ENCODE measurements at places on chromosomes 3 and 15. TPM values are rescaled to one million over a fixed set of nuclear protein-coding genes. Genes with fewer than 3 reads are reported as not detected.

DUT gene
- total RNA-seq = 527 TPM

BRK1 gene
- 107 TPM for total RNA-seq

ANKUB1 gene
- not detected for total RNA-seq

RABL3 gene
- 28.8 TPM for total RNA-seq

TP63 gene
- 0.07 TPM for total RNA-seq

- no peaks in the 10 kb centered on the region for H3K36me3 ChIP-seq
- H3K27me3 ChIP-seq = no peaks in the 10 kb centered on the region
- H3K4me1 ChIP-seq = peaks cover 6% of the 10 kb centered on the region
- no peak overlapping the region for H3K4me3 ChIP-seq
- no peak for DNase-seq
Observed at GRCh38 chr3:155185631-155186071, 105.5 kb downstream of the MME start.

DNA sequence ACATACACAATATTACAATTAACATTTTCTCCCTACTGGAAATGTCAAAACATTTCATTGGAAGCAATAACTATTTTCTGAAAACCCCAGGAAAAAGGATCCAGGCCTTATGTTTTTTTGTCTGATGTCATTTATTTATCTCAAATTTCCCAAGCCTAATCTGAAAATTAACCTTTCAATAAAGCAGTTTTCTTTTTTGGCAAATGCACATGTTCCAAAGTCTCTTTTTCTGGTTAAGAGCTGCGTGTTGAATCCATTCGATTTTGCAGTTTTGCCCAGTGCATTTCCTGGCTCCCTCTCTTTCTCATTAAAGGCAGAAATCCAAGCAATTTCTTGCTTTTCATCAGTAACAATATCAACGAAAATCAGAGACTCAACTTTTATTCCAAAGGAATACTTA is 222.3 kb downstream of the NR1D2 start:
- H3K36me3 ChIP-seq = no peaks in the 10 kb centered on the region
- H3K27ac ChIP-seq = no peak overlapping the region
- no peaks in the 10 kb centered on the region for H3K27me3 ChIP-seq
- H3K4me3 ChIP-seq = no peak overlapping the region
- no peaks in the 10 kb centered on the region for H3K4me1 ChIP-seq

DNA sequence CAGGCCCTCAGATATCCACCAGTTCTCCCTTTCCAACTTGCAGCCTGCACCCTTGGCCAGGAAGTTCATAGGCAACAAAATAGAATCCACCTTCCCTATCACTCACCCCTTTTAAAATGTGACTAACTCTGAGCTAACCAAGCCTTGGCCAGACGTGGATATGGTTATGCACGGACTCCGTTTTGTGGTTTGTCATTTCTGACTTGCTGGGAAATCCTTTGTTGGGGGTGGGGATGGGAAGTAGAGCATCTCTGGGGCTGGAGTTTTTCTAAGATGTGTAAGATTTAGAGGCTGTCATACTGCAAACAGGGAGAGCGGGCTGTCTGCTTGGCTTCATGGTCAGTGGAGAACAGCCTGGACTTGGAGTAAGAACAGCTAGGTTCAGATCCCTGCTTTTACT is 62.6 kb downstream of the SMAD3 start:
- DNase-seq = no peak
- no peaks in the 10 kb centered on the region for H3K36me3 ChIP-seq
- peaks cover 60% of the 10 kb centered on the region for H3K4me1 ChIP-seq
- no peak overlapping the region for H3K4me3 ChIP-seq
- peak overlapping the region; percentile 15 for H3K27ac ChIP-seq

- DNase-seq = no peak
- no peak overlapping the region for H3K4me3 ChIP-seq
- no peaks in the 10 kb centered on the region for H3K4me1 ChIP-seq
- H3K27ac ChIP-seq = no peak overlapping the region
- no peaks in the 10 kb centered on the region for H3K36me3 ChIP-seq
Observed at GRCh38 chr3:72111265-72112205, 326.6 kb upstream of the PROK2 start.

All from activated CD8-positive, alpha-beta T cell treated with anti-CD3 and anti-CD28 coated beads for 36 hours (primary cell).